Natural killer cell (primary cell): ENCODE measurements at places on chromosomes 13 and 19. TPM values are rescaled to one million over a fixed set of nuclear protein-coding genes. Genes with fewer than 3 reads are reported as not detected.

ACTL9 gene
- total RNA-seq, result not detected

DNA sequence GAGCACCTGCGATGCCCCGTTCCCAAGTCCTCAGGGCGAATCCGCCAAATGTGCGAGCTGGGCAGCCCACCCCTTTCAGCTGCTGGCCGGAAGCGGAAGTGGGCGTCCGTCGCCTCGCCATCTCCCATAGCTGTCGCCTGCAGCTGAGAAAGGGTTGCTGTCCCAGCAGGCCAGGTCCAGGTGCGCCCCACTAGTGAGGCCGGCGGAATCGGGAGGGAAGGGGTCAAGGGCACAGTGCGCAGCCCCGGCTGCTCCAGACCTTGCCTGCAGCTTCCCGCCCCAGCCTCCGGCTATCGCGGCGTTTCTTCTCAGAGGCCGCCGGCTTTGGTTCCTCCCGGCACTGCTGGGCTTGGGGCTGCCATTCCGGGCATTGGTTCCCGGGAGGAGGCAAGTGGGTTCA, at the start of gene ZNF177:
Gene ZNF177 (plus strand): TSS at position 109 of the 400 bp plus-strand sequence. CDS start 15,299 bp downstream, outside the sequence.
- H3K27me3 ChIP-seq, result peaks cover 3% of the 10 kb centered on the region
- H3K36me3 ChIP-seq, result no peaks in the 10 kb centered on the region
- no peak for DNase-seq
- no peak within 1 kb of the TSS for H3K27ac ChIP-seq
- H3K4me3 ChIP-seq, result peak within 1 kb of the TSS; percentile 26

DNA sequence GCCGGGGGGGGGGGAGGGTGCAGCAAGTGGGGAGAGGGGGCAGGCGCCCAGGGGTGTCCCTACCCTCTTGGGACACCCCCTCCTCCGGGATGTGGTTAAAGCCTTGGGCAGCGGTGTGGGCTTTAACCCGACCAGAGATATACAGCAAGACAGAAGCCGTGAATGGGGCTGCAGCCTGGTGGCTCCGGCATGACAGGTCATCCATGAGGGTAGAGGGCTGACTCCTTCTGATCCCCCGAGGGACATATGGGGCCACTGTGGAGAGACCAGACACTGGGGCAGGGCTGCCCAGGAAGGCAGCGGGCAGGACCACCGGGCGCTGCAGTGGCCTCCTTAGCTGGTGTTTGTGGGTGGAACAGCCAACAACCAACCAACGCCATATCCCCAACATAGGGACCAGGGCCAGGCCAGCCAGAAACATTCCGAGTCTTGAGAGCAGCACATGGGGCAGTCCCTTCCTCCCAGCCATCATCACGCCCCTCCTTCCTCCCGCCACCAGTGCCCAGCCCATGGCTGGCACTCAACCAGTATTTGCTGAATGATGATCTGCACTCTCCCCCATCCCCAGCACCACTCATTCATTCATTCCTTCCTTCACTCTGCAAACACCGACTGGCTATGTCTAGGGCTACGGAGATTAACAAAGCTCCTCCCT, 18.2 kb downstream of the ELAVL1 start:
- no peaks in the 10 kb centered on the region for H3K27me3 ChIP-seq
- no peak overlapping the region for H3K27ac ChIP-seq

RGL3 gene
- not detected for total RNA-seq
